Stimulated activated CD4-positive, alpha-beta T cell treated with anti-CD3 and anti-CD28 coated beads, Interleukin-4, amount 100 ng/mL, for 4 hours (primary cell): ENCODE measurements at places on chromosomes 3 and 15.

DNA sequence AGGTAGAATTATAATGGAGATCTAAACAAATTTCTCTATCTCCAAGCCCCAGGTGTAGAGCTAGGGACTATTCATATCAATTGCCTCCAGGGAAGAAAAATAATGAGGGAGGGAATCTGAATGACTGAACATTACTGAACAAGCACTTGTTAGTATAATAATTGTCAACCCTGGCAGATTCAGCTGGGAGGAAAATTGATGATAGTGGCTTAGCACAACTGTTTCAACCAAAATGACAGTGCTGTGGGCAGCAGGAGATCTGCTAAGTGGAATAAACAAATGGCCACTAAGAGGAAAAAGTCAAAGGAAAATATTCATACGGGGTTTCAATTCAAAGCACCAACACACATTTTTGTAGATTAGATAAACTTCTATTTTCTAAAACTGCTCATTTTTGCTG, 294.9 kb upstream of the ZNF385D start:
- no peak for DNase-seq

DNA sequence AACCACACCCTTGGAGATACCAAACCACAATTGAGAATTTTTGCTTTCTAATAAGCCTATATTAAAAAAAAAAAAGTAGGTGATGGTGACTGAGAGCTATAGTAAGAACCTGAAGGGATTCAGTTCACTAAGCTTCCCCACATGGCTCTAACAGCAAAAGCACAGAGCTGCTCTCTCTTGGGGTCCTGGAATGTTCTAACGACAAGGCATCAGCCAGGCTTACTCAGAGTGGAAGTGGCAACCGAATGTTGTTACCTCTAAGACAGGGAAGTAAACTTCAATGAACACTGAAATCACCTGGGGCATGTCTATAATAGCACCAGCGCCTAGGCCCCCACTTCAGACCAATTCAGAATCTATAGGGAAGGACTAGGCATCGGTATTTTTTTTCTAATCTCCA, 397.7 kb downstream of the MAGI1 start:
- DNase-seq = no peak

GRCh38 chr3:76866729-76867408, 173.0 kb upstream of the ROBO2 start:
- DNase-seq = no peak

GRCh38 chr3:20811631-20812030, 625.6 kb upstream of the SGO1 start:
- no peak for DNase-seq

DNA sequence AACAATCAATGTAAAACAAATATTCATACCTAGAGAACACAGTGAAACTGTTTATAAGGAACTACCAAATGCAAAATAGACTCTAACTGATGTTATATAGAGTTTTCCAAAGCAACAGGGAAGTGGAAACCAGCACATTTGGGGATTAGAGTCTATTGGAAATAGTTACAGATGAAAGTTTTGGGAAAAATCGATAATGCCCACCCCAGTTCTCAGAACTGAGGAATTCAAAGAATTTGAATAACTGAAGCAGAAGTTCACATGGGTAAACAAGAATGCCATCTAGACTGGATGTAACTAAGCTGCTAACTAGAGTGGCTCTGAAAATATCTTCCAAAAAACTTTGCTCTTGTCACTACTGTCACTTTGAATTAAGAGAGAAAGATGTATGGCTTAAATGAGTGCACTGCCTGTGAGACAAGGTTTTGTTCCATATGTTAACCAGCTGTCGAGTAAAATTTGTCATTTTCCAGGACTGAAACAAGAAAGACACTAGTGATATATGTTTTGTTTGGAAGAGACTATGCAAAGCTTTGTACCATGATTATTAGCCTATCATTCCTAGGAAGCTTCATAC, 9.2 kb upstream of the DENND4A start:
- DNase-seq = no peak

GRCh38 chr3:154779571-154779970, 300.5 kb upstream of the MME start:
- no peak for DNase-seq

GRCh38 chr3:46664188-46664970, 29.1 kb downstream of the ALS2CL start:
- DNase-seq = no peak

- peak; percentile 38 for DNase-seq
Measured at GRCh38 chr15:77034695-77035489, 36.0 kb downstream of the TSPAN3 start.

DNA sequence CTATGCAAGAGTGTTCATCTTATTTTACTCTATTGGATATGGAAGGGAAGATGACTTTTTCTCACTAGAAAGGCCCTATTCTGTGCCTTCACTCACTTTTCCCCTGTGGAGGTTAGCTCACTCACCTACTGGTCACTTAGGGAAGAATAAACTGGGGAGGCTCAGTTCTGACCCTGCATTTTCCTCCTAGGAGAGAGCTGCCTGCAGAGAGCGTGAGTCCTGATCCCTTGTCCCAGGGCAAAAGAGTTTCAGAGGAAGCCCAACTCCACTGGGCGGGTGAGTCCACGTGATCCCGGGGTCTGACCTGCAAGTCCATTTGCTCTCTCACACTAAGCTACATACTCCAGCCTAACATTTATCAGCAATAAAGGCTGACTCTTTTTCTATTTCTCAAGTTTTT, 8.4 kb downstream of the MORC1 start:
- no peak for DNase-seq
